Activated naive CD8-positive, alpha-beta T cell treated with anti-CD3 and anti-CD28 coated beads, Interleukin-2, amount 10 ng/mL, durations not matched to agents 7 days and 5 days (primary cell): ENCODE measurements at places on chromosomes 1 and 21. TPM values are rescaled to one million over a fixed set of nuclear protein-coding genes. Genes with fewer than 3 reads are reported as not detected.

DNA sequence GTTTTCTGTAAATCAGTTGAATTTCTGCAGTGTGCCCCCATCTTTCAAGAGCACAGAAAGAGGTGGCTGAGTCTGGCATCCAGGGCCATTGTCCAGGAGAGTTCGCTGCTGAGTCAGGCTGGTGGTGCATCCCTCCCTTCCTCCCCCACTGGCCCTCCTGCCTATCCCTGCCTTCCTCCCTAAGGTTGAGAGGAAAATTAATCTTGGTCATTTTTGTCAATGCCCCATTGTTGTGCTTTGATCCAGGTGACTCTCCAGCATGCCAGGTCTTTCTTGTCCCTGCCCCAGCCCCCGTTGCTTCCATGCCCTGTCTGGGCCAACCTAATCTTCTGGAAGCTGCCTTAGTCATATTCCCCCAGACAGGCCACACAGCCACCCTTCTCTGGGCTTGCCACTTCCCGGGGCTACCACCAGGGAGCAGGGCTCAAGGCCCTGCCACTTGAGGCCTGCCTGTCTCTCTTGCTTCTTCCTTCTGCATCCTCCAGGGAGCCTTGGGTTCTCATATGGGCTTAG lies 26.6 kb downstream of the PROK1 start:
- no peak for DNase-seq
- H3K4me1 ChIP-seq, result no peaks in the 10 kb centered on the region
- H3K27ac ChIP-seq, result no peak overlapping the region
- no peak overlapping the region for H3K4me3 ChIP-seq
- H3K36me3 ChIP-seq, result no peaks in the 10 kb centered on the region

GRCh38 chr1:64900916-64901315 lies 65.4 kb downstream of the JAK1 start:
- DNase-seq, result no peak
- no peak overlapping the region for H3K27ac ChIP-seq
- no peaks in the 10 kb centered on the region for H3K27me3 ChIP-seq
- no peak overlapping the region for H3K4me3 ChIP-seq

DNA sequence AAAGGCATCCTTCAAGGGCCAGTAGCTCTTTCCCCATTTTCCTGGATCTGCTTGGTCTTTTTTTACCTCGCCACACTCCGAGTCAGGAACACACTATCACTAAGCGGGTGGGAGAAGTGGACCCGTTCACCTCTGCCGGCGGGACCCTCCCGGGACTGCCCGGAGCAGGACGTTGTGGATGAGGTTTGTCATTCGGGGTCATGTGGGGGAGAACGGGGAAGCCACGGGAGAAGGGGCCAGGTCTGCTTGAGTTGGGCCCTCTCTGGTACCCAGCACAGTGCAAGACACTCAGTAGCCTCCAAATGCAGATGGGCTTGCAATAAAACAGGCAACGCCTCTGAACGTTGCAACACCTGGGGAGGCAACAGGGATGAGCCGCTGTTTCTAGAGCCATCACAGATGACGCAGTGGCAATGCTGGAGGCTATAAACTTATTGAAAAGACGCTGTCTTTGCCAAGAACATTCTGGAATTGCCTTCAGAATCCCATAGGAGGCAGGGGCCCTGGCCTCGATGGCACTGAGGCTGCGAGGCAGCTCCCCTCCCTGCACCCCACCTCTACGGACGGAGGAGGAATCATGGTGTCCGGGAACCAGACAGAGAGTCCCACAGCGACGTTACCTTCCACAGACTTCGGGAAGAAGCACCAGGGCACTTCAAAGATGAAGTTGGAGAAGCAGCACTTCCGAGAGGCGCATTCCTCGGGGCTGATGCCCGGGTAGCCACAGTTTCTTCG lies 3.8 kb downstream of the TFF2 start:
- no peak overlapping the region for H3K4me3 ChIP-seq
- no peaks in the 10 kb centered on the region for H3K36me3 ChIP-seq
- no peaks in the 10 kb centered on the region for H3K4me1 ChIP-seq
- H3K27ac ChIP-seq, result no peak overlapping the region
- H3K27me3 ChIP-seq, result no peaks in the 10 kb centered on the region
- no peak for DNase-seq

- no peak for DNase-seq
- no peaks in the 10 kb centered on the region for H3K36me3 ChIP-seq
- H3K27ac ChIP-seq, result no peak overlapping the region
- H3K4me1 ChIP-seq, result peaks cover 1% of the 10 kb centered on the region
- H3K27me3 ChIP-seq, result peaks cover 6% of the 10 kb centered on the region
Measured at GRCh38 chr1:89980605-89981004, 14.3 kb upstream of the ZNF326 start.

DNA sequence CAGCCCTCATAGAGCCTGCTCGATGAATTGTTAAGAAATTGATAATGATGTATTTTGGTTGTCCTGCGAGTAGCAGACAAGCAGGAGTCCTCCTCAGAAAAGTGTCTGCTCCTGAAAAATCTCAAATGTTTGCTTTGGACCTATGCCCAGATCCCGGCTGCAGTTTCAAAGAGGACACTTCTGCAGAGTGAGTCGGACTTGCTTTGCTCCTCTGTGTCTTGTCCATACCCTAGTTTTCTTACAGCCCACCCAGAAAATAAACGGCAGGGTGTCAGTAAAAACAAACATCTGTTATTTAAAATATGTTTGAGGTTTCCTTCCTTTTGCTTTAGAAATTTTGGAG lies 2.8 kb downstream of the S100A10 start:
- H3K27ac ChIP-seq, result no peak overlapping the region
- no peak for DNase-seq
- peaks cover 56% of the 10 kb centered on the region for H3K4me1 ChIP-seq
- H3K36me3 ChIP-seq, result peaks cover 43% of the 10 kb centered on the region
- peak overlapping the region; percentile 99 for H3K4me3 ChIP-seq

The SELP gene
- 0.83 TPM for total RNA-seq

GRCh38 chr1:78902641-78903040 lies 103.9 kb downstream of the ADGRL4 start:
- H3K36me3 ChIP-seq, result no peaks in the 10 kb centered on the region
- no peak for DNase-seq
- no peaks in the 10 kb centered on the region for H3K4me1 ChIP-seq

GRCh38 chr1:91894036-91894761 lies 8.2 kb upstream of the TGFBR3 start:
- DNase-seq, result no peak
- H3K36me3 ChIP-seq, result no peaks in the 10 kb centered on the region

GRCh38 chr1:167016100-167016750 lies 27.1 kb downstream of the MAEL start:
- DNase-seq, result no peak
- peaks cover 1% of the 10 kb centered on the region for H3K36me3 ChIP-seq
- H3K4me3 ChIP-seq, result no peak overlapping the region

The MNDA gene
- total RNA-seq, result 0.31 TPM

- peak overlapping the region; percentile 84 for H3K4me3 ChIP-seq
- peak overlapping the region; percentile 98 for H3K27ac ChIP-seq
- peak; percentile 62 for DNase-seq
Measured at GRCh38 chr1:19477284-19478249, 7.8 kb downstream of the CAPZB start.

GRCh38 chr21:45294509-45295291 lies 7.0 kb upstream of the POFUT2 start:
- no peak overlapping the region for H3K4me3 ChIP-seq
- peaks cover 7% of the 10 kb centered on the region for H3K4me1 ChIP-seq
- H3K27me3 ChIP-seq, result peaks cover 2% of the 10 kb centered on the region
- DNase-seq, result peak; percentile 24
- H3K36me3 ChIP-seq, result no peaks in the 10 kb centered on the region
- no peak overlapping the region for H3K27ac ChIP-seq

DNA sequence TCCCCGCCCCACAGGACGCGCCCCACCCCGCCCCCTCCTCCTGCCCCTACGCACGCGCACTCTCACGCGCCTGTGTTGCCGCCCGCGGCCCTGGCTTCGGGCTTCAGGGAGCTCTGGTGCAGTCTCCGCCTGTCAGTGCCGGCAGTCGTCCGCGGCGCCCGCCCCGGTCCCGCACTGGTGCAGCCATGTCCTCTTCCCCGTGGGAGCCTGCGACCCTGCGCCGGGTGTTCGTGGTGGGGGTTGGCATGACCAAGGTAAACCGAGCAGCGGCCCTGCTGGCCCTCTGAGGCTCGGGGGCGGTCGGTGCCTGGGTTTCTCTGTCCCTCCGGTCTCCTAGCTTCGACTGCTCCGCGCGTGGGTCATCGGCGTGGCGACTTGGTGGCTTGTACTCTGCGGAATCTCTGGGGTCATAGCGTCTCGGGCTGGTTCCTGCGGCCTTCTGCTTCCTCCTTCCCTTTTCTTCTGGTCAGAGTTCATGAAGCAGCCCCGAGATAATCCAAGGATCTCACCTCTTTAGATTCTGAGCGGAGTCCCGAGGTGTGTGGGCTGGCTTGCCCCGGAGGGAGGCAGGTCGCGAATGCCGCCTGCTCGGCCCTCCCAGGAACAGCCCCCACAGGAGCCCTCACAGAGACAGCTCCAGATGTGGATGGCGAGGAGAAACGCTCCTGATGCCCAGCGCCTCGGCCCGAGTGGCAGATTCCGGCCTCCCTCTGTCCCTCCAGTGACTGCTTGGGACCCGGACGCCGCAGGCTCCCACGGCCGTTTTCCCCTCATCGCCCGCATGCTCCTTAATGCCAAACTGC lies at the start of gene SCP2:
Gene SCP2, plus strand, starts transcription at position 65 of the 803 bp plus-strand sequence. Its CDS starts 121 bp downstream, at position 186.
- H3K27me3 ChIP-seq, result peaks cover 5% of the 10 kb centered on the region
- H3K36me3 ChIP-seq, result no peaks in the 10 kb centered on the region
- peak; percentile 80 for DNase-seq
- peaks cover 12% of the 10 kb centered on the region for H3K4me1 ChIP-seq
- peak within 1 kb of the TSS; percentile 71 for H3K27ac ChIP-seq

DNA sequence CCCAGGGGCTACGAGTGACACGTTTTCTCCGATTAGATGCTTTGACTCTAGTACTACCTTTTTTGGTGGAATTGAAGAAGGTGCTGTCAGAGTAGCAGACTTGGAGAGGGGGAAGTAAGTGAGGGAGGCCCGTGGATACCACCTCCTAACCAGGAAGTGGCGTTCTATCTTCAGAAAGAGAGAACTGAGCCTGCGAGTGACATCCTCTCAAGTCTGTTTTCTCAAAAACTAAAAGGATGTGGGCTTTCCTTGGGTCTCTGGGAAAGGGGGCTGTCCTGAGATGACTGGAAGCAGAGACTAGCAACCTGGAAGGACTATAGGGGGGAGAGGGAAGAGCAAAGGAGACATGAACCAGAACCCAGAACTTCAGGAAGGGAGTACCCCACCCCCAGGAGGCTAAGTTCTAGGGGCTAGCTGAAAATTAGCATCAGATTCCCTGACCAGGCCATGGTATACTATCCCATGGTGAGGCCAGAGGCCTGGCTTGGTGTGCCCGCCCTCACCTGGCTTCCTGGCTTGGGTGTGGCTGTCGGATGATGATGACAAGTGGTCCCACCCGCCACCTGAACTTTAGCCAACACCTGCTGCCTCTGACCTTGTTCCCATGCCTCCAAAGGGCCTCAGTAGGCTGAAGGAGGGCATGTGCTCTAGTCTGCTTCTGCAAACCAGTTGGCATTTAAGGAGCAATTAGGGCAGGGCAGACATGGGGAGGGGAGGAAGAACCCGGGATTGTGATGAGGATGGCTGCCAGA lies 49.1 kb downstream of the ATP2B4 start:
- peaks cover 40% of the 10 kb centered on the region for H3K4me1 ChIP-seq
- H3K4me3 ChIP-seq, result peak overlapping the region; percentile 76
- peaks cover 22% of the 10 kb centered on the region for H3K36me3 ChIP-seq
- H3K27me3 ChIP-seq, result no peaks in the 10 kb centered on the region
- no peak for DNase-seq

DNA sequence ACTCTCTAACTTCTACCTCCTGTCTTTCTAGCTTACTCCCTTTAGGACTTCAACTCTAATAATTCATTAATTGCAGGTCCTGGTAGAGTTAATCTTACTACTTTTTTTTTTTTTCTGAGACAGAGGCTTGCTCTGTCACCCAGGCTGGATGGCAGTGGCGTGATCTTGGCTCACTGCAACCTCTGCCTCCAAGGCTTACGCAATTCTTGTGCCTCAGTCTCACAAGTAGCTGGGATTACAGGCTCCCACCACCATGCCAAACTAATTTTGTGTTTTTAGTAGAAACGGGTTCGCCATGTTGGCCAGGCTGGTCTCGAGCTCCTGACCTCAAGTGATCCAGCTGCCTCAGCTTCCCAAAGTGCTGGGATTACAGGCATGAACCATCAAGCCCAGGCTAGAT lies 15.7 kb downstream of the BTBD8 start:
- H3K4me1 ChIP-seq, result peaks cover 3% of the 10 kb centered on the region
- H3K36me3 ChIP-seq, result peaks cover 3% of the 10 kb centered on the region
- H3K27me3 ChIP-seq, result no peaks in the 10 kb centered on the region
- no peak for DNase-seq

DNA sequence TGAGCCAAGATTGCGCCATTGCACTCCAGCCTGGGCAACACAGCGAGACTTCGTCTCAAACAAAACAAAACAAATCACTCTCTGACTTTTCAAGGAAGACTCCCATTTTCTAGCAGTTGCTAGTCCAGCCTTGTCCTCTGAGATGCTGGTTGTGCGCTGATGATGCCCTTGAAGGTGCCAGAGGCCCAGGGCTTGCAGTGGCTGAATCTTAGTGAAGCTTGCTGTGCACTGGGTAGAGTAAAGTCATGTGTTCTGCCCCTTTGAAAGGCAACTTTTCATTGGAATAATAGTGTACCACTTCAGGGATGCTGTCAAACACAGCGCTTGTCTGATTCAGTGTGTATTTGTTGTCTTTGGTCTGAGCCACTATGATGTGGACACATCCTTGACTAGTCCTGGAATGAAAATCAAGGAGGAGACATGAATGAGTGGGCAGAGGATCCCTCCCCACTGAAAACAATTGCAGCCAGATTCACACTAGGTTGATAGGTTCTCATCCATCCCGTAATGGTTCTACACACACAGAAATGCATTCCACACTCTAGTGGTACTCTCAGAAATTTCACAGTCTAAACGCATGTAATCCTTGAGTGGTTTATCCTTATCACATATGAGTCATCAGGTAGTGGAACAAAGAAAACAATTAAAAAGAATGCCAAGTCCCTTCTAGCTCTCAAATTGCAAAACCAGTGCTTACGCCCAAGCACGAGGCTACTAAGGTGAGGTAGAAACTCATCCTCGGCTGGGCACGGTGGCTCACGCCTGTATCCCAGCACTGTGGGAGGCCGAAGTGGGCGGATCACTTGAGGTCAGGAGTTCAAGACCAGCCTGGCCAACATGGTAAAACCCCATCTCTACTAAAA lies 17.8 kb upstream of the TDRD10 start:
- H3K27me3 ChIP-seq, result peaks cover 13% of the 10 kb centered on the region
- no peaks in the 10 kb centered on the region for H3K36me3 ChIP-seq
- no peak overlapping the region for H3K27ac ChIP-seq
- H3K4me3 ChIP-seq, result no peak overlapping the region
- H3K4me1 ChIP-seq, result peaks cover 3% of the 10 kb centered on the region

GRCh38 chr1:55235722-55236121 lies 20.6 kb upstream of the USP24 start:
- no peak for DNase-seq
- no peaks in the 10 kb centered on the region for H3K36me3 ChIP-seq
- no peak overlapping the region for H3K27ac ChIP-seq
- peaks cover 2% of the 10 kb centered on the region for H3K4me1 ChIP-seq

- no peaks in the 10 kb centered on the region for H3K4me1 ChIP-seq
- H3K27ac ChIP-seq, result no peak overlapping the region
Measured at GRCh38 chr1:241482761-241483250, 36.7 kb downstream of the FH start.

GRCh38 chr1:196355206-196355786 lies 252.9 kb downstream of the KCNT2 start:
- H3K27ac ChIP-seq, result no peak overlapping the region
- no peaks in the 10 kb centered on the region for H3K27me3 ChIP-seq
- no peak overlapping the region for H3K4me3 ChIP-seq
- DNase-seq, result no peak
- H3K36me3 ChIP-seq, result no peaks in the 10 kb centered on the region

The SH3D21 gene
- 24.9 TPM for total RNA-seq
